ENCODE measurements at places on chromosomes 12 and 14.

DNA sequence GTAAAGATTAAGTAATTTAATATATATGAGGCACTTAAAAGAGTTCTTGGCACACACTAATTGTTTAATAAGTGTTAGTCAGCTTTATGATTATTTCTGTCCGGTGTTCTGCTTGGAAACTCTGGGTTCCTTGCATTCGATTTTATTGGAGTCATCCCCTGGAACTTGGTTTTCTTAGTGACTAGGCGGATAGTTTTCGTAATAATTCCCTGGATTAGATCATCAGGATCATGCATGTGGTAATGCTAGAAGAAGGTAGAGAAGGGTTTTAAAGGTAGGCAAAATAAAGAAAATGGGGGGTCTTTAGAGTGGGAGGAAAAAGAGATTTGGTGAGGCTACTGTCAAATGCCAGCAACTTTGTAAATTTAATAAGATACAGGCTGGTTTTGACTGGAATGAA is 88.4 kb downstream of the MYF5 start:
- no peak for DNase-seq

DNA sequence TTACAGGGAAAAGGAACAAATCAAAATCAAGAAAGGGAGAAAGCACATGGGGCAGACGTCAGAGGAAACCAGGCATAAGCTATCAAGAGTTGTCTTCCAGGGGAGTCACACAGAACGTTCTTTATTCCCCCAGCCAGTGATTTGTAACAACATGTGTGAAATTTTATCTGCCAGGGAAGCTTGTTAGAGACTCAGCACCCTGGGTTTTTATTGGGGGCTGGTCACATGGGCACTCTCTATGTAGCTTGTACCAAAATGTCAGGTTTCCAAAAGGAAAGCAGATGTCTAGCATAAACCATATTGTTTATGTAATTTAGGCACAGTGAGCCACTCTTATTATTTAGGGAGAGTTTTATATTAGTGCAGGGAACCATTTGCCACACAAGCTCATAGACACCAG is 440.4 kb upstream of the DCN start:
- DNase-seq: no peak

- DNase-seq: no peak
These were observed 159.6 kb upstream of the PZP start for GRCh38 chr12:9367828-9368227.

DNA sequence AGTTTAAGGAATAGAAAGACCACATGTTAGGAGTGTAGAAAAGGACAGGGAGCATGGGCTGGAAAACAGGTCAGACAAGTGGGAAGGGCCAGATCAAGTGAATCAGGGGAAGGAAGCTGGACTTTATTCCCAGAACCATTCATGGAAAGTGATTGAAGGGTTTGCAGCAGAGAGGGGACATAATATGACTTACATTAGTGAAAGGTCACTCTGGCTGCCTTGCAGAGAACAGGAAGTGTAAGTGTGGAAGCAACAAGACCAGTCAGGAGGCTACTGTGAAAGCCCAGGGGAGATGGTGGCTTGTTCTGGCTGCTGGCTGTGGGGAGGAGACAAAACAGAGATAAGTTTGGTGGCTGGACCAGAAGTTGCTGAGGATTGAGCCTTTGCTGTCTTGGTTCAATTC is 69.1 kb downstream of the VCPKMT start:
- DNase-seq: no peak

DNA sequence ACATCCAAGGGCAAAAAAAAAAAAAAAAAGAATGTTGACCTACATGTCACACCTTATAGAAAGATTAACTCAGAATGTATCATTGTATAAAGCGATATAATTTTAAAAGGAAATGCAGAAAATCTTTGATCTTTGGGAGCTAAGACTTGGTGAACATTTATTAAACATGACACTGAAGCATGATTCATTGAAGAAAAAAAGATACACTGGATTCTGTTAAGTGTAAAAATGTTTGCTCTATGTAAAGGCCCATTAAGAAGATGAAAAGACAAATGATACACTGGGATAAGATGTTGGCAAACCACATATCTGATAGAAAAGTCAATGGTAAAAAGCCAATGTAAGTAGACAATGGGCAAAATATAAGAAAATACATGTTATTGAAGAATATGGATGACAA is 1131.0 kb downstream of the AACS start:
- DNase-seq: no peak

DNA sequence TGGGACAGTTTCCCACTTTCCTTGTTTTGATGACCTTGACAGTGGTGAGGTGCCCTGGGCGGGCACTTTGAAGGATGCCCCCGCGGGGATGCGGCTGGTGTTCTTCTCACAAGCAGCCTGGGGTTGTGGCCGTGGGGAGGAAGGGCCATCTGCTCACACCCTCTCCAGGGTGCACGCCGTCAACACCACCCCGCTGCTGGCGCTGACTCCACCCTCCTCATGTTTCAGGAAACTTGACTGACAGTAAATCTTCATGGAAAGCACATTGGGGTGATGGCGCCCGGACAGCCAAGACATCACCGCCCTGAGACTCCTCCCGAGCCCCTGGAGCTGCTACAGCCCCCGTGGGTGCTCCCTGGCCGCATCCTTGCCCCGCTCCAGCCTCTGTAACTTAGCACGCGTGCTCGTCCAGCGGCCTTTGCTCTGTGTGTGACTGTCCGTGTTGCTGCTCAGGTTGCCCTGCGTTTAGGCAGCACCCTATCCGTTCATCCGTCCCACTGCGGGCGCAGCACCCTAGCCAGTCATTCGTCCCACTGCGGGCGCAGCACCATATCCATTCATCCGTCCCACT is 150.2 kb upstream of the C14orf180 start:
- DNase-seq: no peak

GRCh38 chr14:61451491-61451890 is 130.1 kb downstream of the PRKCH start:
- DNase-seq: no peak

GRCh38 chr12:1870998-1871917 is 47.2 kb downstream of the CACNA2D4 start:
- DNase-seq: no peak

DNA sequence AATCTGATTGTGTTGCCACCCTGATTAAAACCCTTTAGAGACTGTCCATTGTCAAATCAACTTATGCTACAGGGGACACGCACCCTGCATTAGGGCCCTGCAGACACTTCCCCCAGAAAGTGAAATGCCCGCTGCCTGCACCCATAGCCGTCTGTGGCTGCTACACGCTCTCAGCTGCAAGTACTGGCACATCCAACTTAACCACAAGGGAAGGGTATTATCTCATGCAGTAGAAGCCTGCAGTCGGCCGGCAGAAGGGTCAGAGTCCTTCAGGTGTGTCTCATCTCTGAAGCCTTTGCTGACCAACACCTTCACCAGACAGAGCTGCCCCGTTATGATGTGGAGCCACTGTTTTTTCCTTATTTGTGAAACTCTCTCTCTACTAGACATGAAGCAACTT is 20.8 kb downstream of the CFAP251 start:
- DNase-seq: no peak

- DNase-seq: no peak
These were observed 57.6 kb downstream of the PRKAB1 start for GRCh38 chr12:119725523-119725922.

All from glutamatergic neuron (in vitro differentiated cells).